ENCODE measurements at places on chromosomes 5 and 9.
A peak's percentile ranks its signal among the peaks of the same experiment; 100 is the strongest.

GRCh38 chr5:50663636-50664035, 2.8 kb upstream of the PARP8 start:
- no peak for DNase-seq

- DNase-seq, result peak; percentile 87
Measured at GRCh38 chr9:96420468-96421219, 2.5 kb upstream of the ZNF367 start.

- DNase-seq, result no peak
Measured at GRCh38 chr9:73265876-73266275, 114.2 kb downstream of the ANXA1 start.

DNA sequence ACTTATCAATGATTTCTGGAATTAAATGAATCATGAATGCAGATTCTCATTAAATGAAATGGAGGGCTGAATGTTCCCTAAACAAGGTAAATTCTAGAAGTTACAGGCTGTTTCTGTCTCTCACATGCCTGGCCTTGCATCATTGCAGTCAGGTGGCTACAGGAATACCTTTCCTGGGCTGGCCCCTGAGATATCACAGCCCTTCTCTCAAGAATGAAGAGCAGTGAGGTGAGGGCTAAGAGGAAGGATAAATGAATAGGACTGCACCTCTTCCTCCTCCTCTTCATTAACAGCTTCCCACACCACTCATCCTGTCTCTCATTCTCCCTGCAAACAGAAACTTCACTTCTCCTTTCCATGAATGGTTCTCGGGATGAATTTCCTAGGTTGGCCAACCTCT, 22.5 kb downstream of the ARHGEF28 start:
- no peak for DNase-seq

- no peak for DNase-seq
Measured at GRCh38 chr5:76085243-76085579, 2.0 kb downstream of the SV2C start.

DNA sequence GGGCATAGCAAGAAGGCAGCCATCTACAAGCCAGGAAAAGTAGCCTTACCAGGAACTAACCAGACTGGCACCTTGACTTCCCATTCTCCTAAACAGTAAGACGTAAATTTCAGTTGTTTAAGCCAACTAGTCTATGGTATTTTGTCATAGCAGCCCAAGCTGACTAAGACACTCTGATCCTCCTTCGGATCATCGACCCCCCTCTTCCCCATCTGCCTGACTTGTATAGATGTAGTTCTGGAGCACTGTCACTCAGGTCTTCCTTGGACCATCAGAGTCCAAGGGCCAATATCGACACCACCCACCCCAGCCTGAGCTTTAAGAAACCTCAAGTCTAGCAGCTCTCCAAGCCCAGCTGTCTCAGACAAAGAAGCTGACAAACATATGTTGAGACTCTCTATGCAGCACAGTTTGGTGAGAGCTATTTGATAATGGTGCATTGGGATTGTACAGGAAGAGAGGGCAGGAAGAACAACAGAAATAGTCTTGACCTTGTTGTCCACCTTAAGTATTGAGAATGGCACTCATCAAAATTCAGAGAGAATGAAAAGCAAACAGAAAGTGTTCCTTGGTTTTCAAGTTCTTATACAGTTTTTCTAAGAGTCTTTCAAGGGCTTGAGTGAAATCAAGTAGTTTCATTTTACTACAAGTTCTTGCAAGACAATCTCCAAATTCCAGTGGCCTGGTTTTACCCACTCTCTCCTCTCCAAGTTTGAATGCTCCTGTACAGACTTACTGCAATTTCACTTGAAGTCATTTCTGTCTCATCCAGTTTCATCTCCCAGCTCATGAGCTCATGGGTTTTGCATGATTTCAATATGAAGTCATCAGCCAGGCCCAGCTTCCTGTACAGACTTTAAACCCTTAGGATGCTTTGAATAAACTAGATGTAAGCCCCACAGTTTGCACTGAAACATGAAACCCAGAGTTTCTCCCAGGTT, 122.3 kb upstream of the RAI14 start:
- no peak for DNase-seq

- DNase-seq, result no peak
Measured at GRCh38 chr5:151236888-151237287, 13.0 kb upstream of the CCDC69 start.

DNA sequence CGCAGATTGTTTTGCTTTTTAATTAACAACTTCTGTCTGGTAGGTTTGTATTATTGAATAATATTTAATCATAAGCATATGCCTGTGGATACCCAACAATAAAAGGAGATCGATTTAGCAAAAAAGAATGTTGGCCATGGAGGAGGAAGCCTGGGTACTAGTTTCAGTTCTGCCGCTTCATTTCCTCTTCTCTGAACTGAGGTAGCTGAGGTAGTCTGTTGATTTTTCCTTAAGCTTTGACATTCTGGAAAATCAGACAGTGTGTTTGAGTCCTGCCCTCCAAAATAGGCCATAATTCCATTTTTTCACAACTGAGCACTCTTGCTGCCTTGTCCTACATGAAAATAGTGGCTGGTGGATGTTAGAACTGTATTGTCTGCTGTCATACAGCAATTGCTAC, 6.0 kb upstream of the GPR21 start:
- DNase-seq, result no peak

DNA sequence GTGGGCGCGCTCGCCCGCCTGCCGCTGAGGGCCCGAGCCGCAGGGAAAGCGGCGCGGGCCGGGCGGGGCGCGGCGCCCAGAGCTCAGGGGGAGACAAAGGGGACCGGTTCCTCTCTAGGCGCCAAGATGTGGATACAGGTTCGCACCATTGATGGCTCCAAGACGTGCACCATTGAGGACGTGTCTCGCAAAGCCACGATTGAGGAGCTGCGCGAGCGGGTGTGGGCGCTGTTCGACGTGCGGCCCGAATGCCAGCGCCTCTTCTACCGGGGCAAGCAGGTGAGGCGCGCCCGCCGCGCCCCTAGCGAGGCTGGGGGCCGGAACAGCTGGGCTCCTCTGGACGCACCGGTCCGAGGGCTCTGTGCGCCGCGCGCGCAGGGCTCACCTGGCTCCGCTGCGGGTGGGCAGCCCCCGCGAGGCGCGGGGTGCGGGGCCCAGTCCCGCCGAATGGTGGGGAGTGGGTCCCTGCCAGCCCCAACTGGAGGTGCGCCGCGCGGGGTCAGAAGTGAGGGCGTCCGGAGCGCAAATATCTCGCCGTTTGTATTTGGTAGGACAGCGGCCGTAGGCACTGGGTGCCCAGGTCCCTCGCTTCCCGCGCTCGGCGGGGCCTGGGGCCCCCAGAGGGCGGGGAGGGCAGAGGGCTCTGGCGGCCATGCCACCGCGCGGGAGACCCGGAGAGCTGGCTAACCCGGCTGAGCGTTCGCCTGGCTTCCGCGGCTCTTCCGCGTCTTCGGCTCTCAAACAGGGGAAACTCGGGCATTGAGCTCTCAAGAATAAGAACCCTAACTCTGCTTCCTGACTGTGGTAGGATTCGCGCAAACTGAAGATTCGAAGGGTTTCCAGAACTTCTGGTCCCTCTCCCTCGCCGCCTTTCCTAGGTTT, 607 bp downstream of the UHRF2 start:
- peak; percentile 56 for DNase-seq

Measured in ELF-1 (cell line).